Activated naive CD8-positive, alpha-beta T cell treated with anti-CD3 and anti-CD28 coated beads, Interleukin-2, amount 50 U/mL, for 16 hours (primary cell): ENCODE measurements at places on chromosomes 13 and 19.

DNA sequence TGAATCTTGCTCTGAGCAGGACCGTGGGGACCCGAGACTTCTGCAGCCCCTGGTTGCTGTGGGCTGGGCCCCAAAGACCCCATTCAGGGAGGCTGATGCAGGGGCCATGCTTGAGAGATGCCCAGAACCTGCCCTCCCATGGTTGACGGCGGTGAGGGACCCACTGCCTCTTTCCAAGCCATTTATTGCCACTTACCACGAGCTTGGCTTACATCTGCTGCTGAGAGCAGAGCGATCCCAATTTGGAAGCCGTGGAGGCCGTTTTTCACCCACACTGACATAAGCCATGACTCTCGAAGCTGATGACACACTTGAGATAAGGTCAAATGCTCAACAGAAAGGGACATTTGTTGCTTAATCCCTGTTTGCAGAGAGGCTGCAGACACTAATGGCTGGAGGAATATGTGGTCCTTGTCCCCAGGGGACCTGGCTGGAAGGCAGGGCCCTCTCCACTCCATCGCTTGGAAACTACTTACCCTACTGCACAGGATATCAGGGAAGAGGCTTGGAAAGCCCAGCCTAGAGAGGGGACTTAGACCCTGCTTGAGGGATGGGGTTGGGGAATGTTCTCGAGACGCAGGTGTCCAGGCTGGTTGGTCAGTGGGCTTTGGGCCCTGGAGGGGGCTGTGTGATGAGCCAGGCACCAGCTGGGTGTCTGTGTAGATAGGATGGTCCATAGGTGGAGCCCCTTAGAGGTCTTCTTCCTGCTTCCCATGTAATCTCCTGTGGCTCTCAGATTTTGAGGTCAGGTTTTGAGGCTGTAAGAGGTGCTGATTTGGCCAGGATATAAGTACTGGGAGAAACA is 15.3 kb downstream of the ZNF536 start:
- DNase-seq: no peak

DNA sequence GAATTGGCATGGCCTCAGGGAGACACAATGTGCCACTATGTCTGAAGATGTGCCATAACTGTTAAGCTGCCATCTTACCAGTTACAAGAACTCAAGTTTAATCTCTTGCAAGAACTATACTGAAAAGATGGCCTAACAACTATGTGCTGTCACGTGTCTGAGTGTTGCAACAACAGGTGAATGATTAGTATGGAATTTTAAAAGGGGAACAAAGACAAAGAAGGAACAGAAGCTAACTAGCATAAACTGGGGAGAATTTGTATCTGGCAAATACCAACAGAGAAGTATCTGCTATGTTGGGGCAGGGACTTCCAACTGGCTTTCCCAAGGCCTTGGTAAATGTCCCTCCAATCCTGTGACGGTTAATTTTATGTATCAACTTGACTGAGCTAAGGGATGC is 11.5 kb upstream of the ACOD1 start:
- DNase-seq: no peak

GRCh38 chr13:28338742-28339141 is 156.2 kb downstream of the FLT1 start:
- no peak for DNase-seq

GRCh38 chr19:33767898-33768413 is 28.7 kb upstream of the KCTD15 start:
- no peak for DNase-seq

- no peak for DNase-seq
Measured at GRCh38 chr19:397321-397720, 11.6 kb downstream of the C2CD4C start.

DNA sequence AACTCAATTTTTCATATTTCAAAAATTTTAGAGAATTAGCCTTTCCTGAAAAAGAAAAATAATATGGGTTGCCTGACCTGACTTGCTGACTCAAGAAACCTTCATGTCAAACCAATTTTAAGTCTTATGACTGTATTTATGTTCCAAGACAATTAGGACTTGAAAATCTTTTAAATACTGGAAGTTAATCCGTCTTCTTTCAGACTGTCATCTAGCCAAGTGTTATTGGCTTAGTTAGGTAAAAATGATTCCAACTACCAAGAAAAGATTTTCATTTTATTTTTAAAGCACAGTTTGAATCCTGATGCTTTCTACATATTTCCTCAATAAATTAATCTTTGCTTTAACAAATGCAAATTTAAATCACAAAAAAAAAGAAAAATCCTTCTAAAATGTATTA is 337.6 kb downstream of the SLITRK6 start:
- no peak for DNase-seq

DNA sequence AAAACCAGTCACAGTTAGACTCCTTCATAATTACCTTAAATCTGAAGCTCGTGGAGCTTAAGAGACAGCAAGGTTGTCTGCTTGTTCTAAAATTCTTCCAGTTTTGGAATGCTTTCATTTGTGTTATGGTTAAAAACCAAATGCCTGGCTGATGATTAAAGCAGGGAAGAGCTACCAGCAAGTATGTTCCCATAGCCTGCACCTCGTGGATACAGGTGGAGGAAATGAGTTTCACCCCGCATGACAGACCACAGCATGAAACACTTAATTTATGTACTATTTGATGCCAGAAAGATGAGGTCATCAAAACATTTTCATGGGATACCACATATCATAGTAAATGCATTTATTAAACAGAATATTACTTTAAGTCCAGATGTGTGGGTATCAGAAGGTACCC is 416 bp upstream of the DOCK9 start:
- no peak for DNase-seq
